Activated T-helper 1 cell treated with anti-CD3 and anti-CD28 coated beads, Interleukin-12 subunit alpha, Interleukin-12 subunit beta, Interleukin-2, Interleukin-4 antibody, amounts not matched to agents 30 ng/mL and 10 ng/mL and 1 ng/mL, durations not matched to agents 14 hours and 24 hours and 36 hours (primary cell): ENCODE measurements at places on chromosomes 13 and 19. TPM values are rescaled to one million over a fixed set of nuclear protein-coding genes. Genes with fewer than 3 reads are reported as not detected.

DNA sequence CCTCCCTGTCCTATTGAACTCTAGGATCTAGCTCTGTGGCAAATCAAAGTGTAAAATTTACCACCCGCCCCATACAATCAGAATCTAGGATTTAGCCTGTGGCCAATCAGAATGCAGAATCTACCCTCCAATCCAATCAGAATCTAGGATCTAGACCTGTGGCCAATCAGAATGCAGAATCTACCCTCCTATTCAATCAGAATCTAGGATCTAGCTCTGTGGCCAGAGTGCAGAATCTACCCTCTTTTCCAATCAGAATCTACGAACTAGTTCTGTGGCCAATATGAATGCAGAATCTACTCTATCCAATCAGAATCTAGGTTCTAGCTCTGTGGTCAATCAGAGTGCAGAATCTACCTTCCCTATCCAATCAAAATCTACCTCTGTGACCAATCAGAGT is 25.8 kb downstream of the PRKD2 start:
- no peak for DNase-seq

- no peak for DNase-seq
Measured at GRCh38 chr13:50543141-50543540, 300.4 kb downstream of the DLEU7 start.

- DNase-seq = no peak
Measured at GRCh38 chr13:80559944-80560343, 219.0 kb upstream of the SPRY2 start.

DNA sequence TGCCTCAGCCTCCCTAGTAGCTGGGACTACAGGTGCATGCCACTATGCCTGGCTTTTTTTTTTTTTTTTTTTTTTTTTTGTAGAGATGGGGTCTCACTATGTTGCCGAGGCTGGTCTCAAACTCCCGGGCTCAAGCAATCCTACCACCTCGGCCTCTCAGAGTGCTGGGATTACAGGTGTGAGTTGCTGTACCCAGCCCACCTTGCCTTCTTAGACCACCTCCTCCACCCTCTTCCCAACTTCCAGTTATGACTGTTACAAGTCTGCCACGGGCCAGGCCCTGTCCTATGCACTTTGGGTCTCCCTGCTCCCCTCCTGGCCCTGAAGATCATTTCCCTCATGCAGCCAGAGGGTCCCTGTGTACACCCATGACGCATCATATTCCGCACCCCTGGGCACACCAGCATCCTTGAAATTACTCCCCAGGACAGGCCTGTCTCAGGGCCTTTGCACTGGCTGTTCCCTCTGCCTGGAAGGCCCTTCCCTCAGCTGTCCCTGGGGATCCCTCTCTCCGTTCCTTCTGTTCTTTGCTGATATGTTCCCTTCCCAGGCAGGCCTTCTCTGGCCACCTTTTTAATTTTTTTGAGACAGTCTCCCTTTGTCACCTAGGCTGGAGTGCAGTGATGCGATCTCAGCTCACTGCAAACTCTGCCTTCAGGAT is 3.0 kb downstream of the LGALS4 start:
- DNase-seq = no peak

DNA sequence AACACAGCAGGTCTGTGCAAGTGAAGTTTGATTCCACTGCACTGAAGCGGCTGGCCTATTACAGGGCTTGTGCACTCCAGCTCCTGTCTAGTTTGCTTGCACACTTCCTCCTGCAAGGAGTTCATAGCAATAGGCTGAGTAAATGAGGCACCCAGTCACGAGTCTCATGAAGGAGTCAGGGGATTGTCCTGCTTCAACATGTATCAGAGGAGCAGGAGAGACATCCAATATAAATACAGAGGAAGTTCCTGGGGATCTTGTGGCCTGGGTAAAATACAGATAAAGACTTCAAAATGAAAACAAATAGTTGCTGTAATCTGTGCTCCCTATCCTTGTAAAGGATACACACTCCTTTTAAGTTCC is 259.9 kb downstream of the SLITRK1 start:
- DNase-seq = no peak

DNA sequence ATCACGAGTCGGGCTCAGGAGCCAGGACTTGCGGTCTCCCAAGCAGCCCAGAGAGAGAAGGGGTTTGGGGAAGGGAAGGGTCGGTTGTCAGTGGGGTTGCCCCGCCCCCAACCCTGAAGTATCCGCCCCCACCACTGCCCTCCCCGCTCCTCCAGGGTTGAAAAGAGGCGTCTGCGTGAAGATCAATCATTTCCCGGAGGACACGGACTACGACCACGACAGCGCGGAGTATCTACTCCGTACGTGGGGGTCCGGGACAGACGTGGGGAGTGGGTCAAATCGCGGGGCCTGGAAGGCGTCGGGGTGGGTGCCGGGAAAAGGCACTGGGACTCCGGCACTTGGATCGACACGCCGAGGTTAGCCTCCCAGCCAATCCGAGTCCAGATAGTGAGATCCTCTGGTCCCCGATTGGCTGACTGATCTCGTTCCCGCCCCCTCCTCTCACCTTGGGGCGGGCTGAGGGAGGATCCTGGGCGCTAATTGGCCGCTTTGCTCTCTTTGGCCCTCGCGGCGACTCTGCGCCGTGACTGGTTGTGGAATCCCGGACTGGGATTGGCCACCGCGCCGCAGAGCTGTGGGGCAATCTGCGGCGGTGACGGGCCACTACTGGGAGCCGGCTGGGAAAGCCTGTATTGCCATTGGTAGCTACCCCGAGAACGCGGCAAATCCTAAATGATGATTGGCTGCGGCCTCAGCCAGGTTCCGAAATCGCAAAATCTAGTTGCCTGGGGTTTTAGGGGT is 13.3 kb upstream of the CACNG6 start:
- DNase-seq = no peak

- no peak for DNase-seq
Measured at GRCh38 chr19:16336571-16336970, 11.9 kb downstream of the KLF2 start.

- no peak for DNase-seq
Measured at GRCh38 chr19:4390567-4391305, 9.6 kb downstream of the SH3GL1 start.

DNA sequence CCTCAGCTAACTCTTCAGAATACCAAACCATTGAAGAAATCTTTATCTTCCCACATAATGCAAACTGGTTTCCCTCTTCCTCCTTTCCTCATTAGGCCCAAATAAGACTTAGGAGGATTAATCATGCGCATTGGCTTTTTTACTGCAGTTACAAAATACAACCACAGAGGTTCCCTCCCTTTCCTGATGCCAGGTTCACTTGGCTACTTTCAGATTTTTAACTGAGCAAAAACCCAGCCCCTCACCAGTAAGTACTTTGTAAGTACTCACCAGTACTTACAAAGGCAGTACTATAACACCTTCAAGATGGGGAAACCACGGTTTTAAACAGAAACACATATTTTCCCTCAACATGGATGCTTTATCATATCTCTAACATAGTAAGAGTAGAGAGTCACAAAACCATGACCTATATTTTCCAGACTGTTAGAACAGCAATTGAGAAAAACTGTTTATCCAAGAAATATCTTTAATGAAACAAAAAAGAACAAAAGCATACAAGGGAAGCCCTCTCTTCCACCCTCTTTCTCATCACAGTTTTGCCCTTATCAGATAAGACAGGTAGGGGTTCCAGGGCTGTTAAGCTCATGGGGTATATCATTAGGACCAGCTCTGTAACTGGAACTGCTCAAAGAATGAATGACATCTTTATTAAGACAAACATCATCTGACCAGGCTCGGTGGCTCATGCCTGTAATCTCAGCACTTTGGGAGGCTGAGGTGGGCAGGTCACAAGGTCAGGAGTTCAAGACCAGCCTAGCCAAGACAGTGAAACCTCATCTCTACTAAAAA is 12.7 kb downstream of the FOXO1 start:
- no peak for DNase-seq

- no peak for DNase-seq
Measured at GRCh38 chr19:11506101-11506555, 489 bp upstream of the ZNF653 start.

DNA sequence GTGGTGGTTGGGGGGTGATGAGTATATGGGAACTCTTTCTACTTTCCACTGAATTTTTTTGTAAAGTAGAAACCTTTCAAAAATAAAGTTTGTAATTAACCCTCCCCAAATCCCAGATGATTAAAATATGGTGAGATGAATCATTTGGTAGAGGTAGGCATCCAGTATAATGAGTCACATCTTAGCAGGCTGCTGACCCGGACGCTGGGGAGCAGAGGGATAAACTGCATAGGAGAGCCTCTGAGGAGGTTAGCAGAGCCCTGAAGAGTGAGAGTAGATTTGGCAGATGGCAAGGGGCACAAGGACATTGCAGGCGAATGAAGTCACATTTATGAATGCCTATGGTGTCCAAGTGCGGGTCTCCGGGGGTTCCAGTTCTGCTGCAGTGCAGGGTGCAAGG is 293.8 kb downstream of the FGF9 start:
- no peak for DNase-seq

- DNase-seq = no peak
Measured at GRCh38 chr13:44263751-44264620, 109.6 kb upstream of the SERP2 start.

- DNase-seq = no peak
Measured at GRCh38 chr19:7674010-7675005, 2.6 kb upstream of the MCEMP1 start.

Gene ZNF556
- not detected in 2 replicates for total RNA-seq

Gene ZNF93
- 6.8 and 7.2 TPM in 2 replicates for total RNA-seq

Gene NLRP4
- not detected in 2 replicates for total RNA-seq

Gene ZNF45
- total RNA-seq = 11.5 and 13.1 TPM in 2 replicates
